ENCODE measurements at places on chromosomes 1 and 21. TPM values are rescaled to one million over a fixed set of nuclear protein-coding genes. Genes with fewer than 3 reads are reported as not detected.
A peak's percentile ranks its signal among the peaks of the same experiment; 100 is the strongest.

The FLG2 gene
- total RNA-seq = not detected

DNA sequence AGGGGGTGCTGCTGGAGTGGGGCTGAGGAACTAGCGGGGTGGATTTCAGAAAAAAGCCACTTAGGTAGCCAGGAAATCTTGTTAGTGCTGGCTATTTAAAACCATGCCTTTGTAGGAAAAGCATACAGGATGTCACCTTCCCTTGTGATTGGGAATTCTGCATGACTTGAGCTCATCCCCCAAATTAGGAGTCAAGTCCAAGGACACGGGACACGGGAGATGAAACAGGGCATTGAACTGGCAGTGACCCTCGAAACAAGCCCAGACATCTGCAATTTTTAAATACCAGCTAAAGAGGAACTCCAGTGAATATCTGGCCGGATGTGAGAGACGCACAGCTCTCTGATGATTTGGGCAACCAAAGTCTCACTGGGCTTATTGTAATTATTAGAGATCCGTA, 32.8 kb downstream of the C2CD2 start:
- no peak overlapping the region for H3K4me3 ChIP-seq
- peaks cover 2% of the 10 kb centered on the region for H3K36me3 ChIP-seq
- DNase-seq = no peak
- no peak overlapping the region for H3K27ac ChIP-seq
- no peaks in the 10 kb centered on the region for H3K27me3 ChIP-seq

DNA sequence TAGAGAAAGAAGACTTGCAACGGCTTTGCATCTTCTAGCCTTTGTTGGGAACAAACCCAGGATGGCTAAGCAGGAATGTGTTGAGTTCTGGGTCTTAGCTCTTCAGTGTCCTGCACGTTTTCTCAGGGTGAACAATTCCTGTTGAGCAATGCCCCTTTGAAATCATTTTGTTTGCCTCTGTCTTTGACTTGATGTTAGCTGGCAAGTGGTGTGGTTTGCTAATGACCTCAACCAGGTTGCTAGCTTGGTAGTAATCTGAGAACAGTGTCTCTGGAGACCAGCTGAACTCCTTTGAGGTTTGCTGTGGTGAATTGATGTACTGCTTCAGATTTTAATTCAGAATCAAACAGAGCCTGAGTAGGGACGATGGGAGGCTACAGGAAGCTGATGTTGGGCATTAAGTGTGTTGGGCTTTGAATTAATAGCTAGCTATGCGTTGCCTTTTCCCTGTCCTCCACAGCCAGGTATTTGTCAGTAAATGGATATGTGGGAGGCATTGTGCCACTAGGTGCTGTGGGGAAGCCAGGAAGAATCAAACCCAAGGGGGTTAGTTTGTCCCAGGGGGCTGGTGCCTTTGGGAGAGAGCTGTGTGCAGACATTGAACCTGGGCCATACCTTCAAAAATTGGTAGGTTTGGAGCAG, 23.3 kb upstream of the SRSF10 start:
- peak; percentile 81 for DNase-seq
- H3K4me1 ChIP-seq = peaks cover 21% of the 10 kb centered on the region
- no peaks in the 10 kb centered on the region for H3K27me3 ChIP-seq
- H3K36me3 ChIP-seq = no peaks in the 10 kb centered on the region

GRCh38 chr1:70169018-70169839, 36.1 kb downstream of the LRRC40 start:
- no peak overlapping the region for H3K27ac ChIP-seq
- H3K4me3 ChIP-seq = no peak overlapping the region
- H3K4me1 ChIP-seq = no peaks in the 10 kb centered on the region
- H3K27me3 ChIP-seq = no peaks in the 10 kb centered on the region
- no peak for DNase-seq

The HMGCS2 gene
- total RNA-seq = not detected

DNA sequence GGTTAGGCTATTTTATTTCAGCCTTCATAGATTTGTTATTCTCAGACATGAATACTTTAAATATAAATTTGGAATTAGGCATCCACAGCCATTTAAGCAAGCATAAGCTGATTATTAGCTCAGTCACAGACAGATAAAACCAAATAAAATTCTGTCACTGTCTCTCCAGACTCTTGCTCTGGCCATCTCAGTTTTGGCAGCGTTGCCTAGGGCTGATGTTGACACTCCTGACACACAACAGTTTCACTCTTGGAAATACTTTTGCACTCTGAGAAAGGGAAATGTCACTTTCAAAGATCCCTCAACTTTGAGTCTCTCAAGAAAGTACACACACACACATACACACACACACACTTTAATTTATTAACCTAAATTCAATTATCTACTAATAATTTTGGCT, 372.7 kb downstream of the BRINP3 start:
- no peaks in the 10 kb centered on the region for H3K36me3 ChIP-seq
- no peak overlapping the region for H3K27ac ChIP-seq
- H3K4me1 ChIP-seq = peaks cover 7% of the 10 kb centered on the region
- no peak overlapping the region for H3K4me3 ChIP-seq
- DNase-seq = no peak

GRCh38 chr1:23814016-23814415, 11.2 kb downstream of the HMGCL start:
- H3K4me3 ChIP-seq = no peak overlapping the region
- DNase-seq = no peak
- no peaks in the 10 kb centered on the region for H3K36me3 ChIP-seq

GRCh38 chr1:47951026-47951425, 46.2 kb downstream of the TRABD2B start:
- H3K27me3 ChIP-seq = no peaks in the 10 kb centered on the region
- no peak overlapping the region for H3K4me3 ChIP-seq
- no peak overlapping the region for H3K27ac ChIP-seq
- no peaks in the 10 kb centered on the region for H3K36me3 ChIP-seq

- H3K27ac ChIP-seq = no peak overlapping the region
- peaks cover 34% of the 10 kb centered on the region for H3K4me1 ChIP-seq
- DNase-seq = no peak
- peaks cover 48% of the 10 kb centered on the region for H3K36me3 ChIP-seq
- no peaks in the 10 kb centered on the region for H3K27me3 ChIP-seq
These were observed 22.5 kb downstream of the SNAP47 start for GRCh38 chr1:227757781-227758180.

DNA sequence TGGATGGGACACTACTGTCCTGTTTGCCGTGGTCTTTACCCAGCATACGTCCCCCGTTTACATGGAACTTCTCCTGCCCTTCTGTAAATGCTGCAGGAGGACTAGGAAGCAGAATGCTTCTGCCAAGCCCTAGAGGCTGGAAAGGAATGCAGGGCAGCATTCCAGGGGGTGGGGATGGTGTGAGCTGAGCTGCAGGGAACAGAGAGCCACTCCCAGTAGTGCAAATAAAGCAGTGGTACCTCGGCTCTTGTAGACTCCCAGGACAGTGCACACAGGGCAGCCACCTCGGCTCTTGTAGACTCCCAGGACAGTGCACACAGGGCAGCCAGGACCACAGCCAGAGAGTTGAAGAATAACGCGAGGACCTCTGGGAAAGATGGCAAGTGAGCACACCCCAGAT, 35.4 kb downstream of the PTPRU start:
- H3K27ac ChIP-seq = peak overlapping the region; percentile 65
- H3K27me3 ChIP-seq = no peaks in the 10 kb centered on the region
- H3K4me1 ChIP-seq = peaks cover 52% of the 10 kb centered on the region

The LMOD1 gene
- not detected for total RNA-seq

The ADORA1 gene
- 60.9 TPM for total RNA-seq

All from SJCRH30 (cell line).